ENCODE measurements at places on chromosomes 6 and 20. TPM values are rescaled to one million over a fixed set of nuclear protein-coding genes. Genes with fewer than 3 reads are reported as not detected.

Gene CDH22
- total RNA-seq = not detected

DNA sequence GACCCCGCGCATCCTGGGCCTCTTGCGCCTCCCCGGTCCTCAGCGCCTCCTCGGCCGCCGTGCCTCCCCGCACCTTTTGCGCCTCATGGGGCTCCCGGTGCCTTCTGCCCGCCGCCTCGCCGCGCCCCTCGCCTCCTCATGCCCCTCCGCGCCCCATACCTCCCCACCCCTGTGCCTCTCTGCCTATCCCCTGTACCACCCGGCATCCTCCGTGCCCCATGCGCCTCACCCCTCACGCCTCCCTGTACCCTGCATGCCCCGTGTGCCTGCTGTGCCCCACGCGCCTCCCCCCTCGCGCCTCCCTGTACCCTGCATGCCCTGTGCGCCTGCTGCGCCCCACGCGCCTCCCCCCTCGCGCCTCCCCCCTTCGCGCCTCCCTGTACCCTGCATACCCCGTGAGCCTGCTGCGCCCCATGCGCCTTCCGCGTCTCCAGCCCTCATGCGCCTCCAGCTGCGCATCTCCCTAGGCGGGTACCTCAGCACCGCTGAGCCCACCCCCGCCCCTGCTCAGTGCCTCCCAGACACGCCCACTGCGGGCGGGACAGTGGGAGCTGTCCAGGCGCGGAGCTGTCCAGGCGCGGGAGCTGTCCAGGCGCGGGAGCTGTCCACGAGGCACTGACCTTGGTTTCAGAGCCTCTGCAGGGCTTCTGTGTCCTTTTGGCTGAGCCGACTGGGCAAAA, 37.1 kb downstream of the IGF2R start:
- no peak for DNase-seq

DNA sequence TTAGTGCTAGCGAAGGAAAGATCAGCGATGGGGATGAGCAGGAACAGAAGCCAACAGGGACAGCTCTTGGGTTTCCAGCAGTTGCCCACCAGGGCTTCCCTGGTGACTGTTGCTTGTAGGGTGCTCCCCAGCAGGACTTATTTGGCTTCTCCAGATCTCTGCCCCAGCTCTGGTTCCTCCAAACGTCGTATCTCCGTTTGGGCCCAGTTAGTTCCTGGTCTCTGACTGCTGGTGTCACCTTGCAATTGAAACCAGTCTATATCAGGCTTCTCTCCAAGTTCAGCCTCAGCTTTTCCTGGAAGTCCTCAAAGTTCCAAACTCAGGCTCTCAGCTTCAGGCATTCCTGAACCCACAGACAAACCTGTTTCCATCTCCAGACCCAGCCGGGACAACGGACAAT, 70.8 kb upstream of the NXT1 start:
- DNase-seq = no peak

DNA sequence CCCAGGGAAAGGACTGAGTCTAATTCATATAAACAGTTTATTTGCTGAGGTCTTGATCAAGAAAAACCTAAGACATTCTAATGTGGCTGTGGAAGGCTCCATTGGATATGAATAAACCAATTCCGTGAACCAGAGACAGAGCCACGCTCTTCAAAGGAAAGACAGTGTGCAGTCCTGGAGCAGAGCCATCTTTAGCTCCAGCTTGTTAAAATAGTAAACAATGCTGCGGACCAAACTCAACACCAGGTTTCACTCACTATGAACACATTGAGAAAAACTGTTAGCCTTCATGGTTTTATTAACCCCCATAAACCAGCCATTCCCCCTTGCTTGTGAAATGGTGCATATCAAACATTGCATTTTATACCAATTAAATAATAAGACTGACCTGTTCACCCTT, 61.9 kb downstream of the COL9A1 start:
- DNase-seq = no peak

DNA sequence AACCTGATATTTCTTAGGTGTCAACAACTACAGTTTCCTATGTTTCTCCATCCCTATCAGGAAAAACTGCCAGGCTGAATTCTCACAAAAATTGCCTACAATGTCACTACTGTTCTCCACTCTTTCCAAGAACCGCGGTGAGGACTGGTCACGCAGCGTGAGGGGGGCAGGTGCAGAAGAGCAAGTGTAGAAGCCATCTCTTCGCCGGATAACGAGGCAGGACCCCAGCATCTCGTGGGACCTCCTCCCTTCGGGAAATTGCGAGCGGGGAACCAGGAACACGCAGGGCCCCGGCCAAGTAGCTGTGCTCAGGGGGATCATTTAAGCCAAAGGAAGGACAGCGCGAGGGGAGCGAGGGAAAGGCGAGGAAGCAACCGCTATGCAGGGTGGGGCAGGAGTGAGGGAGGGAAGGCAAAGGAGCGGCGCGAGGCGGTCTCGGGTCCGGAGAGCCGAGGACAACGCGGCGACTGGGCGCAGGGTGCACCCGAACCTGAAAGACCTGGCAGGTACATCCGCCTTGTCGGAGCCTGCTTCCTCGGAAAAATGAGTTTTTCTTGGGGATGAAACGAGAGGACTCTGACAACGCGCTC, 559 bp downstream of the APMAP start:
- DNase-seq = no peak
